ENCODE measurements at places on chromosomes 2 and 18.

GRCh38 chr2:173150087-173150486 is 74.4 kb downstream of the MAP3K20 start:
- DNase-seq: no peak

- no peak for DNase-seq
Observed at GRCh38 chr2:62307469-62308389, 111.8 kb downstream of the B3GNT2 start.

- DNase-seq: no peak
Observed at GRCh38 chr2:218508299-218508698, 59.9 kb downstream of the USP37 start.

DNA sequence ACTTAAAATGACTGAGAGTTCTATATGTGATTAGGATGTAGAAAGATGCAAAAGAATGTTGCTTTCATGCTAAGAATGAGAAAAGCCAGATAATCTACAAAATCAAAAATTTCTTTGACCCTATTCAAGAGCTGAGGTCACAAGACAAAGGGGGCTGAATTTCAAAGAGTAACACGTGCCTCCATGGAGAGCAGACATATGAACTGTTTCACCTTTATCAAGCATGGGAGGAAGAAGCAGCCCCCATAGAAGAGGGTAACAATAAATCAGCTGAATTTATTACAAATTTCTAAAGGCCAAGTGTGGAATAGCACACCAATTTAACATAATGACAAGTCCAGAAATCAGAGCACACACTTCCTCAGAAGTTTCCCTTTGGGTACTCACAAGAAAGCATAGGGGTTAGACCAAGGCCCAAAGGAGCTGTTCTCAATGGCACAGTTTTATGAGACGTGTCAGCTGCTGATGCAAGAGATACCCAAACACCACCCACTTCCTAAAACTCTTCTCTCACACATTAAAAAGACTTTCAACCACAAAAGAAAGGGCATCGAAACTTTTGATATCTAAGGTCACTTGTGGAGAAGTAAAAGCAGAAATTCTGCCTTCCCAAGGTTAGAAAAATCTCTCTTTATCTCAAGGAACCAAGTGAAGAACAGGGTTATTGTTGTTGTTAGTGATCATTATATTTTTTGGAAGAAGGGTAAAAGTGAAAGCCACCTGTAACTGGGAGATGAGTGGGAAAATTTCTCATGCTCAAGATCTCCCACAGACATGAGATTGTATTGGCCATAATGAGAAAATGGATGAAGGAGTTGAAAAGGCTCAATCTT is 950.1 kb downstream of the TRIB2 start:
- no peak for DNase-seq

- no peak for DNase-seq
Observed at GRCh38 chr2:181614874-181615638, 41.8 kb downstream of the CERKL start.

DNA sequence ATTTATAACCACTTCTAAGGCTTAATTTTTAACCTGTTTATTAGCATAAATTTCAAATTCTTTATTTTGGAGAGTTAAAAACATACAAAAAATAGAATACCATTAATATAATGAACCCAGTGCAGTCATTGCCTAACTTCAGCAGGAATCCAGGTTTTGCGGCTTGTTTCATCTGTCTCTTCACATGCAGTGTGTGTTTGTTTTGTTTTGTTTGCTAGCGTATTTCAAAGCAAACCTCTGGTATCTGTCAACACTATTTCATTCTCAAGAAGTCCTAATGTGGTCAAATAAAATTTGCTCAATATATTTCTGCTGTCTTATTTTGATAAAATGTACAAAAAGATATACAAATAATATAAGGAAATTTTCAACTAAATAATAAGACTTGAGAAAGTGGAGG is 328.5 kb downstream of the AGPS start:
- DNase-seq: no peak

GRCh38 chr2:173075781-173076580 is at the start of gene MAP3K20:
Gene MAP3K20, plus strand, starts transcription at chr2:173075846. Its CDS starts 15,186 bp downstream, at chr2:173091032.
- peak; percentile 49 for DNase-seq

DNA sequence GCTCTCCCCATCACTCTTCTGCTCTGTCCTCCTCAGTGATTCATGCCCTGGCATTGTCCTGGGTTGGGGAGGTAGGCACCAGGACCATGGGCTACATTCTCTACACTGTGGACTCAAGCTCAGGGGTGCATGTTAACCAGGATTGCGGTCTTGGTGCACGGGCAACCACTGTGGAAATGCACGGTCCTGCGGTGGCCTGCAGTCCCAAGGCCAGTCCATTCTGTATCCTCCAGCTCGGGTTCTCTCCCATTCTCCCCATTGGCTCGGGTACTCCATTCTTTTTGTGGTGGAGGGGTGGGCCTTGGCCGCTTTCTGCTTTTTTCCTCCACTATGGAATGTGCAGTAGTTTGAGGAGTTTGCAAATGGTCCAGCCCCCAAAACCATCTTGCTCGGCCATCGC is 215.0 kb upstream of the MYT1L start:
- no peak for DNase-seq

DNA sequence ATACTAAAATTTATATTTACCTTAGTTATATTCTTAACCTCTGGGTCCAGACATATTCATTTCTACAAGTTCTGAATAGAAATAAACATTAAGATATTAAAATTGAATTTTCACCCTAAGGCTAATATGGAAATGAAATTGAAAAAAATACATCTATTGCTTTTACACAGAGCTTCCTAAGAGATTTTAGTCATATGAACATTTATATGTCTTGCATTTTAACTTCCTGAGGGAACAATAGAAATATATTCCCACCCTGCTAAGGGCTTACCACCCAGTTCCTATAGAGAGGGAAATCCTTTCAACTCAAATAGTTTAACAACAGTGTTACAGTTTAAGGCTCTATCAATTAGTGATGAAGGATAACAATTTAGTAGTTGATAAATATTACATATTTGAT is 60.5 kb downstream of the SOCS6 start:
- no peak for DNase-seq

DNA sequence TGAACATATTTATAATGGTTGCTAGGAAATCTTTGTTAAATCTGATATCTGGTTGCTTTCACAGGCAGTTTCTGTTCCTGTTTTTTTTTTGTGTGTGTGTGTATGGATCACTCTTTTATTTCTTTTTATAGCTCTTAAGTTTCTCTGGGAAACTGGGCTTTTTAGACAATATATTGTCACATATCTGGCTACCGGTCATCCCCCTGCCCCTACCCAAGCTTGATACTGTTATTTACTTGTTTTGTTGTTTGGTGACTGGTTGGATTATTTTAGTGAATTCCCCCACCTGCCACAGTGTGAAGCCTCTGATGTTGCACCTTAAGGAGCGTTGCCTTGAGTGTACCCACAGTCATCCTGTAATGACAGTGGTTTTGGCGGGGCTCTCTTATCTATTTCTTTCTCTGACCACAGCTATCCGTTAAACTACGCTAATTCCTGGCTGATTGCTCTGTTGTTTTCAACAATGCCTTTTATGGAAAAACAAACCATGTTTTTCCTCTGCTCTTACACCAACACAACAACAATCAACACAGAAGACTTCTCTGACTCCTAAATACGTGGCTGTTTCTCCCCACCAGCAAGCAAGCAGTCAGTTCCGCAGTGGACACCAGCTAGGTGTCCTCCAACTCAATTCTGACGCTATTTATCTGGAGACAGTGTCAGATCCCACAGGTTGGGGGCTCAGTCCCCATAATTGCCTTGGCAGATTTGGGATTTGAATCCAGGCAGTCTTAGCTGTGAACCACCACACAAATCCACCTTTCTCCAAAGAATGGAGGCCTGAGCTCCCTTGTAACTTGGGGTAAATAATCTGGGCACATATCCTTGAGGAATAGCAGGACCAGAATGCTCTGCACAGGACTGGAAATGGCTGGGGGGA is 10.9 kb downstream of the GNLY start:
- DNase-seq: no peak

DNA sequence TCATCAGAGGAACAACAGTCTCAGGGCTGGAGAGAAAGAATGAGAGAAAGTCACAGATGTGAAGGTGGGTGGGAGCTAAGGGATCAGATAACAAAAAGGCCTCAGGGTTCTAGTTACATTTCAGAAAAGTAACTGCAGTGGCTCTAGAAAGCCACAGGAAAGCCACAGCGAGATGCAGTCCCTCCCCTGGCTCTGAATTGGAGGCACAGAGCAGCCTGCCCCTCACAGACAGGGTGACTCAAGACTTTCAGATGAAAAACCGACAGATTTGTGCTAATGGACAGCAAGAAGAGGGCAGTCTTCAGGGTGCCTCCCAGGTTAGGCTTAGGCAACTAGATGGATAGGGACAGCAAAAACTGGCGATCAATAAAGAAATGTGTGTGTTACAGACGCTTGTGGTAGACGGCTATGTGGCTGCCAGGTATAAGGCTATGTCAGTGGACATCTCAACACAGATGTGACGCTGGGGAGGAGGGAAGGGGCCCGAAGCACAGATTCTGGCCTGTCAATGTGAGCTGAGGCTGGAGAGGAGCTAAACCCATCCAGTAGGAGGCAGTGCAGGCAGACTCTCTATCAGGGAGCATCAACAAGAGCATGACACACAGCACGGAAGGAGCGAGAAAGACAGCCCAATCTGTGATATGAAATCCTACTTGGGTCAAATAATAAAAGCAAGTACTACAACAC is 26.2 kb downstream of the UNC50 start:
- peak; percentile 52 for DNase-seq

- DNase-seq: no peak
Observed at GRCh38 chr2:11787991-11788390, 41.6 kb downstream of the LPIN1 start.

DNA sequence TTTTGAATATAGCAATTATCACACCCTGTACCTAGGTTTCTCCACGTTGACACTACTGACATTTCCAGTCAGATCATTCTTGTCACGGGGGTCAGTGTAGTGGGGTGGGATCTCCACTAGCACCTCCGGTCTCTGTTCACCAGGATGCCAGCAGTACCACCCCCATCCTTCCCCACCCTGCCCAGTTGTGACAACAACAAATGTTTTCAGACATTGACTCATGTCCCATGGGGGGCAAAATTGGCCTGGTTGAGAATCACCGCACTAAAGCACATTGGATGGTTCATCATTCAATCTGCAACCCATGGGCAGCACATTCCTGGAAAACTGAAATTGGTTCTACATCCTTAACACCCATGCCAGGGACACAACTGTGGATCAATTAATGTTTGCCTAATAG is 32.3 kb downstream of the FEZ2 start:
- no peak for DNase-seq

DNA sequence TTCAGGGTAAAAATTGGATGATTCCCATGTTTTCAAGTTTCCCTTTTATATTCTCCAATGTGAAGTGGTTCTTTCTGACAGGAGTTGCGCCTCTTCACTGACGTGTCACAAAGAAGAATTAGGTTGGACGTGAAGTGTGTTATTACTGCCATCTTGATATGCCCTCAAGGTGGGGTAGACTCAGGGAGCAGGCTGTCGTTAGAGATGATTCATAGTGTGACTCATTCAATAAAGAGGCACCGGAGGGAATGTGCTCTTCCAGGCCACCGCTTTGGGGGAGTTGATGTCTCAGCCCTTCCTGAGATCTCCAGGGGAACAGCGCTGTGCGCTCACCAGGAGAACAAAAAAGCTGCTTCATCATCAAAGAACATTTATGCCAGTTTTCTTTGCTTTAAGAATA is 3.6 kb upstream of the DGKD start:
- no peak for DNase-seq

DNA sequence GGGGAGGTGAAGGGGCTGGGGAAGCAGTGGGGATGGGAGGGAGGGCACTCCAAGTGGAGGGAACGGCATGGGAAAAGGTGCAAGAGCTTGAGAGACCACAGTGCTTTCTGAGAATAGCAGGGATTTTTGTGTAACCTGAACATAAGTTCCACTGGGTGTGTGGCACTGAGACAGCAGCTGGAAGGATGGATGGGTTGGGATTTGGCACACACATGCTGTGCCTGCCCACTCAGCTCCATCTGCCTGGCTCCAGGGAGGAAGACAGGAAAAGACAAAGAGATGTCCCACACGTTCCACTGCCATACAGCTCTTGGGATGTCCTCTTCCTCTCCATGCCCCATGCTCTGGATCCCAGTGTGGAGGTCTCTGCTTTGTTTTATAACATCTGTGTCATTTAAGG is 114.1 kb upstream of the TEX51 start:
- DNase-seq: no peak

- DNase-seq: no peak
Observed at GRCh38 chr2:239936838-239937581, 88.1 kb downstream of the NDUFA10 start.

- no peak for DNase-seq
Observed at GRCh38 chr2:74576211-74576862, 21.8 kb downstream of the DOK1 start.

DNA sequence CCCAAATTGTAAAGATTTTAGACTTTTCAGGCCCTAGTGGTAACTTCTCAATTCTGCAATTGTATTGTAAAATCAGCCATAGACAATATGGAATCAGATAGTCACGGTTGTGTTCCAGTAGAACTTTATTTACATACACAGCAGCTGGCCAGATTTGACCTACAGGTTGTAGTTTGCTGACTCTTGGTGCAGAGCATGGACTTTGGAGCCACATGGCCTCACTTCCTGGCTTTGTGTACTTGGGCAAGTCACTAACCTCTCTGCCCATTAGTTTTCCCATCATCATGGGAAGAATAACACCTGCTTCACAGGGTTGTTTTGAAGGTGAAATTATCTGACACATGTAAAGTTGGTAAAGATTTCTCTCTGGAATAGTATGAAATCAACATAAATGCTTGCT is 147.6 kb downstream of the TMEM200C start:
- DNase-seq: no peak

DNA sequence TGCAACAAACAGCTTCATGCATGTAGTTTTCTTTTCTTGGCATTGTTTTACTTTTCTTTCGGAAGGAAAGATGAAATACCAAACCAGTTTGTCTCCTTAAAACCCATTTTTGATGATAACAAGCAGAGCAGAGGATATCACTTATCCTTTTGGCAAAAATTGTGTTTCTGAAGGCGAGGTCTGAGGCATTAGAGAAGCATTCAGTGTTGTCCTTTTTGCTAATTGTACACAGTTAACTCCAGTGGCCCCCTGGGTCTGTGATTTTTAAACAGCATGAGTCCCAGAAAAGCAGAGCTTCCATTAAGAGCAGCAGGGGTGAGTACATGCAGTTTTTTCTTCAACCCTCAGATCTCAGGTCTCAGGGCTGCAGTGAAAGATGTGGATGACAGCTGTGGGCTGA is 41.3 kb downstream of the TTC39C start:
- DNase-seq: no peak

- no peak for DNase-seq
Observed at GRCh38 chr18:37535968-37536367, 29.6 kb downstream of the CELF4 start.

GRCh38 chr2:221555494-221555846 is 16.6 kb downstream of the EPHA4 start:
- no peak for DNase-seq

- DNase-seq: no peak
Observed at GRCh38 chr18:61827591-61827990, 65.2 kb downstream of the RNF152 start.

GRCh38 chr2:210633699-210634098 is 77.3 kb downstream of the CPS1 start:
- no peak for DNase-seq

Measured in stimulated activated CD4-positive, alpha-beta T cell treated with anti-CD3 and anti-CD28 coated beads, TNF-alpha, amount 100 ng/mL, for 24 hours (primary cell).